ENCODE measurements at places on chromosomes 7 and 10.

DNA sequence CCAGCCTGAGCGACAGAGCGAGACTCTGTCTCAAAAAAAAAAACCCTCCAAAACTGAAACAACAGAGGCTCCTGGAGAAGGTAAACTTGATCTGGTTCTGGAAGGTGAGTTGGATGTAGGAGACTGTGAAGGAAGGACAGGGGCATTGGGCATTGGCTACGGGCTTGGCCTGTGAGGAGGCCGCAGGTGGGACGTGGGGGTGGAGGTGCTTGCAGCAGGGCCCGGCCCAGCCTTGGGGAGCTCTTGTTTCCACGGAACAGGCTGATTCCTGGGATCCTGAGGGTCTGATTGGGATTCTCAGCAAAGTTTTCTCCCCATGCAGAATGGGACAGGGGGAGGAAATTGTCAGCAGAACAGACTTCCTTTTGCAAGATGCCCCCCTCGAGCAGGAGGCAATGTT is 30.6 kb downstream of the IL15RA start:
- no peak for DNase-seq

GRCh38 chr7:16433568-16434122 is 12.3 kb upstream of the CRPPA start:
- DNase-seq, result no peak

- no peak for DNase-seq
These were observed 27.6 kb upstream of the BMS1 start for GRCh38 chr10:42755028-42755451.

- DNase-seq, result no peak
These were observed 145.6 kb upstream of the NPY start for GRCh38 chr7:24138343-24138742.

DNA sequence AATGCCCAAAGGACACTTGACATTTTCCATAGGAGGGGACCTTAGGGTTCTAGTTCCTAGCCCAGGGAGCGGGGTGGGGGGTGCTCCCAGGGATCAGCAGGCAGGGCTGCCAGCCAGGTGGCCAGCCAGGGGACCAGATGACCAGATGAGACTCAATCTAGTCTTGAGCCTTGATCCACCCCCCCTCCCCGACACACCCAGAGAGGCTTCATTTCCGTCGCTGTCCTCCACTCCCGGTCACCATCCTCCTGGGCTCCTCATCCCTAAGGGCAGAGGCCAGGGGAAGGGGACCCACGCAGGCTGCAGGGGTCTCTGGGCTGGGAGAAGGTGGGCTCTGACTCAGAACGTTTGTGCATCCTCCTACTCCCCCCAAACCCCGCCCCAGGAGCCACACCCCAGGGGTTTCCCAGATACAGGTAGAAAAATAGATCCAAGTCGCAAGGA is 1.0 kb downstream of the STX1A start:
- peak; percentile 36 for DNase-seq

DNA sequence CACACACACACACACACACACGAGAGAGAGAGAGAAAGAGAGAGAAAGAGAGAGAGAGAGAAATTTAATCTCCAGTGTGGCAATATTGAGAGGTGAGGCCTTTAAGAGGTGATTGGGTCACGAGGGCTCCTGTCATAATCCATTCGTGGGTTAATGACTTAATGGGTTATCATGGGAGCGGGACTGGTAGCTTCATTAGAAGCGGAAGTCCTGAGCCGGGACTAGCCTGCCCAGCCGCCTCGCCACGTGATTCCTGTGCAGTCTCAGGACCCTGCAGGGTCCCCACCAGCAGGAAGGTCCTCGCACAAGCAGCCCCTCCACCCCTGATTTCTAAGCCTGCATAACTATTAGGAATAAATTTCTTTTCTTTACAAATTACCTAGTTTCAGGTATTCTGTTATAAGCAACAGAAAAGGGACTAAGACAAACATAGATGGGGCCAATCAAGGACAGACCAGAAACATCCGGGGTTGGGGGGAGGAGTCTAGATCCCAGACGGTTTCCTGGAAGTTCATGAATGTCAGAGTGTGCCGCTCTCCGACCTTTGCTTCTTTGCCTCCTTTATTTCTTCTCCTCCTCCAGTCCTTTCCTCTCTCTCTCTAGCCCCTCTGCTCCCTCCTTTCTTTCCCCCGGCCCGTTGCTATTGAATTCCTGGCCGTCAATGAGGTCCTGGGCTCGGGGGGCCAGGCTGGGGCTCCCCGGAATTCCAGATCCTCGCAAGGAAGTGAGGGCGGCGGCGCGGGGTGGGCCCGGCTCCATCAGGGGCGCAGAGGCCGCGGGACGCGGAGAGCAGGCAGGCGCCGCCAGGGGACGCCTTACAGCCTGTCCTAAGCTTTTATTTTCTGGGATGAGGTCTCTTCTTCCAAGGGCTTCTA is 146.8 kb downstream of the CYP26A1 start:
- DNase-seq, result no peak

DNA sequence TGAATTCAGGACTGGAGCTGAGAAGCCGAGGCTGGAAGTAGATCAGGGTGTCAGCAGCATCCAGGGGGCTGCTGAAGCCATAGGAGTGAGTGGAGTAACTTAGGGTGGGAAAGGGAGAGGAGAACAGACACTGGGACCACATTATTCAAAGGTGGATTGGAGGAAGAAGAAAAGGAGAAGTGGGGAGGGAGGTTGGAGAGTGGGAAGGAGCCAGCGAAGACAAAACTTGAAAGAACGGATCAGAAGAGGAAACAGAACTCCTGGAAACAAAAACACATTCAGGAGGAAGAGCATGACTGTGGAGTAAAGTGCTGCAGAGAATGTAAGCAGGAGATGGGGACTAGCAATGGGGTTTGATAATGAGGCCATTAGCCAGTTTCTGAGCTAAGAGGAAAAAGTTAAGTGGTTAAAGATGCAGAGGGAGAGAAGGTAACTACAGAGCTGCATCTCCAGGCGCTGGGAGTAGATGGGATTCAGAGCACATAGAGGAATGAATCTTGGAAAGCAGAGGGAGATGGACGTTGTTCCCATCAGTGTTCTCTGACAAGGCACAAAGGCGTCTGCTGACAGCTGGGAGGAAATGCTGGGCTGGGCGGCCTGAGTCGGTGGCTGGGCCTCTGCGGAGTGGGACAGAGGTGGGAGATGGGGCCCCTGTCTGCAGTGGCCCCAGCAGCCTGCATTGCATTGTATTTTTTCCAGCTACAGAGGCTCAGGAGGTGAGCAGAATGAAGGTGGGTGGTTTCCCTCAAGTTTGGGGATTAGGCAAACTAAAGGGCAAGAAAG is 63.1 kb upstream of the LEP start:
- DNase-seq, result no peak

DNA sequence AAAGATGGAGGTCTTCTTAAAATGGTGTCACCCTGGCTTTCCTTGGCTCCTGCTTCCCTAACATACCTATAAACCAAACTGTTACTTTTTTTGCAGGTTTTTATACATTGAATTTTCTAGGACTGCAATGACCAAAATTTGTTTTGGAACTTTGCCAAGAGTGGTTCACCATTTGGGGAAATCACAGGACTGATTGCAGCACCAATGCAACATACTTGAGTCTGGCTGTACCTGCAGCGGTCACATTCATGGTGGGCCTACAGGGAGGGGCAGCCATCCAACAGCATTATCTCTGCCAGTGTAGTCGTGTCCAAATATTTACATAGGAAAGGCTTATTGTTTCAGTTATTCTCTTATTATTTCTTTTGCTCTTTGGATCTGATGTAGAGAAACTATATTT is 69.0 kb downstream of the HACD1 start:
- DNase-seq, result no peak

- no peak for DNase-seq
These were observed 569 bp downstream of the SLC26A5 start for GRCh38 chr7:103445228-103446048.

- no peak for DNase-seq
These were observed 166.3 kb downstream of the PTPRN2 start for GRCh38 chr7:158421361-158421760.

- DNase-seq, result no peak
These were observed 8.2 kb upstream of the NRG3 start for GRCh38 chr10:81866753-81867152.

- DNase-seq, result no peak
These were observed 29.2 kb downstream of the SLC13A1 start for GRCh38 chr7:123170333-123171246.

DNA sequence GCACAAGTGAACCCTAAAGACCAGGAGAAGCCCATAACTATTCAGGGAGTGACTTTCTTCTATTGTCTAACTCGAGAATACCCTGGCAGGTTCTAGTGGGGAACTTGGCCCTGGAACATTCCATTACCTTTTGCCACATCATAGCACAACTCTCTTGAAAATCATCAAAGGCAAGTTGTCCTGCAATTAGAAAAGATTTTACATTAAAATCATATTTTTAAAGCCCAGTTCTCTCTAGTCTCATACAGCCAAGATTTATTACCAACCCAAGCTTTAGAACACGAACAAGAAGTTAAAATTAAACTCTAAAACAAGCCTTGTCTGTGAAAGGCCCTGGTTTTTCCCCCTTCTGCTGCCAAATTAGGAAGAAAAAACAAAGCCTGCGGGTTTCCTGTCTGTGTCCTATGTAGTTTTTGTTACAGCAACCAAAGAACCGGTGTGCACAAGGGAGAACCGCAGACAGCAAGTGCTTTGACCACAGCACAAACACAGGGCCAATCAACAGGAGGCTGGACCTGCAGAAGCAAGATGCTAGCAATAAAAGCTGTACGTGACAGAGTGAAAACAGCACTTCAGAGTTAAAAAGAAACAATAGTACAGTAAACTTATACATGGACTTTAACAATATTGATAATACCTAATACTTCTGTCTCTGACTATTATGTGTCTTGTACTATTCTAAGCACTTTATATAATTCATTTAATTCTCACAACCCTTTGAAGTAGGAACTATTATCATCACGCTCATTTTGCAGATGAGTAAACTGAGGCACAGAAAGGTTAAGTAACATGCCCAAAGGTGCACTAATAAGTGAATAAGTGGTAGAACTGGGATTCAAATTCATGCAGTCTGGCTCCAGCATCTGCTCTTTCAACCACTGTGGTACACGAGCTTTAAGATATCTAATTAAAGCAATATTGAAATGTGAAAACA is 65.8 kb downstream of the STK17A start:
- peak; percentile 84 for DNase-seq

DNA sequence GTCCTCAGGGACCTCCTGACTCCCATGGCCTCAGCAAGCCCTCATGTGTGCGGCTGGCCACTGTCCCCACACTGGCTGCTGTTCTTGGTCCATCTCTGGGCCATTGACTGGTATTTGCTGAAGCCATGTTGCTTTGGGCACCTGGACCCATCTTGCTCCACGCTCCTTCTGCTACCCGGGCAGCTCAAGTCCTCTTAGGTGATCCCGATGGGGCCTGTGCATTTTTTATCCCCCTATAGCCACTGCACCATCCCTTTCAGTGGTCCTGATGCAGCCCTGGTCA is 16.7 kb downstream of the RAMP3 start:
- DNase-seq, result no peak

- DNase-seq, result no peak
These were observed 1377.4 kb downstream of the XPNPEP1 start for GRCh38 chr10:108545921-108546320.

DNA sequence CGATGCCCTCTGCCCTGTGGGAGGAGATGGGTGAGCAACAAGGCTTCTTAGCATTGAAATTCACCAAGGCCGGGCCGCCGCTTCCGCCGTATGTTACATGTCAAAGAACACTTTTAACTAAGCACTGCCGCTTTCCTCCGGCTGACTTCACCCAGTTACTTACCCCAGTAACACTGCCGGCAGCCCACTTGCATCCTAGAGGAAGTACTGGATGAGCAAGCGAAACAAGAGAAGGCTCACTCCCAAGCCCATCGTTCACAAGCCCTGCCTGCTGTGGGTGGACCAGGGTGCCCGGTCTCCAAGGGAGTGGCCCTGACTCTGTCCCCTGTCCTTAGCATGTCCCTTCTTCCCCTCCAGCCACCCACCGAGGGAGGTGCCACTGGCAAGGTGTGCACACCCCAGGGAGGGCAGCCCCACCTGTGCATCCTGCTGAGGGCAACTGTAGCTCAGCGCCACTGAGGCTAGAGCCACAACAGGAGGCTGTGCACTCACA is 73.1 kb upstream of the EBF3 start:
- DNase-seq, result no peak

- no peak for DNase-seq
These were observed 3.6 kb downstream of the GIMAP4 start for GRCh38 chr7:150570556-150571465.

GRCh38 chr7:40888499-40888898 is 753.7 kb downstream of the SUGCT start:
- no peak for DNase-seq

GRCh38 chr7:20601121-20601520 is 14.3 kb upstream of the ABCB5 start:
- no peak for DNase-seq

DNA sequence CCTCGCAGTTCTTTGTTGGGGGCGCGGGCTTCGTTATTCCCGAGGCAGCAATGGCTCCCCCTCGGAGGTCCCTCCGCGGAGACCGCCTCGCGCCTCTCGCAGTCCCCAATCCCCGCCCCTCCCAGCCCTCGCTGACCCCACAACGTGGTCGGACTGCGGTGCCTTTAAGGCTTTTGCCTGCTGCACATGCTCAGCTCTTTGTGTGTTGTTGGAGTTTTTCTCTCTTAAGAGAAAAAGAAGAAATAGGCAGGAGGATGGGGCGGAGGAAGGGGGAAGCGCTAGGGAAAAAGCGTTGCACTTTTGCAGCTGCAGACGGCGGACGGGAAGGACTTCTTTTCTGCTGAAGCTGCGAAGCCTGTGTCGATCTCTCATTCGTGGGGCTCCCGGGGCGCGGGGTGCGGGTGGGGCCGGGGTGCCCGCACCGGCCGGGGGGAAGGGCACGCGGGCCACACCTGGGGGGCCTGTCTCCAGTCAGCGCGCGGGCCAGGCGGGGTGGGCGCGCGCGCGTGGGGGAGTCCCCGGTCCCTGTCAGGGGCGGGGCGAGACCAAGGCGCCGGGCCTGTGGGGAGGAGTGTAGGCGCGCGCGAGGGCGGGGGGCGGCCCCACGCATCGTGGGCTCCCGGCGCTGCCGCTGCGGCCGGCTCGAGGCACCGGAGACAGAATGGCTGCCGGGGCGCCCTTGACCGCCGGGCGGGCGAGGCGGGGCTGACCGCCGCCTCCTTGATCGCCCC is 445 bp upstream of the ATRNL1 start:
- DNase-seq, result peak; percentile 32

DNA sequence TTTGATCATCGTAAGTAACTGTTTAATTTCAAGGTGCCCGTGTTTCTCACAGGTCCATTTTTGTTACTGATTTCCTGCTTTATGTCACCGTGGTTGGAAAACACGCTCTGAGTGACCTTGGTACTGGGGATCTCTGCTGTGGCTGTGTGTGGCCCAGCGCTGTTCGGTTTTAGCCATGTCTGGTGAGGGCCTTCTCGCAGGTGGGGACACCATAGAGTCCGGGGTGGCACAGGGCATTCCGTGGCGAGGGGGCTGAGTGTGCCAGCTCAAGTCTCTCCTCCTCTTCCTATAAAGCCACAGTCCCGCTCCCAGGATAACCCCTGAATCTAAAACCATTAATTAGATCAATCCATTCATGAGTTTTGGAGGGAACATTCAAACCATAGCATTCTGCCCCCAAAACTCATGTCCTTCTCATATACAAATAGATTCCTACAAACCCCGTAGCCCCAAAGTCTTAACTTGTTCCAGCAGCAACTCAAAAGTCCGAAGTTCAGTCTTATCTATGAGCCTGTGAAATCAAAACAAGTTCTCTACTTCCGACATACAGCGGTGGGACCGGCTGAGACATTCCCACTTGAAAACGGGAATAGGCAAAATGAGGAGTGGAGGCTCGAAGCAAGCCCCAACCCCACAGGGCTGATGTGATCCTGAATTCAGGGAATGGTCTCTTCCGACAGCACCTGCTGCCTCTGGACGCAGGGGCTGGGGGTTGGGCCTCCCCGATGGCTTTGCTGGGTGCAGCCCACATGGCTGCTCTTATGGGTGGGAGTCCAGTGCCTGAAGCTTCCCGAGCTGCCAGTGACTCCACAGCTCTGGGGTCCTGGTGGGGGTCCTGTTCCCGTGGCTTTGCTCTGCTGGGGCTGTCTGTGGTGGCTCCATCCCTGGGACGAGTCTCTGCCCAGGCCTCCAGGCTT is 55.0 kb upstream of the NKX6-2 start:
- DNase-seq, result no peak
